ENCODE measurements at places on chromosomes 6 and 20.

GRCh38 chr20:51208162-51208561 is 185.3 kb upstream of the KCNG1 start:
- no peak for DNase-seq

DNA sequence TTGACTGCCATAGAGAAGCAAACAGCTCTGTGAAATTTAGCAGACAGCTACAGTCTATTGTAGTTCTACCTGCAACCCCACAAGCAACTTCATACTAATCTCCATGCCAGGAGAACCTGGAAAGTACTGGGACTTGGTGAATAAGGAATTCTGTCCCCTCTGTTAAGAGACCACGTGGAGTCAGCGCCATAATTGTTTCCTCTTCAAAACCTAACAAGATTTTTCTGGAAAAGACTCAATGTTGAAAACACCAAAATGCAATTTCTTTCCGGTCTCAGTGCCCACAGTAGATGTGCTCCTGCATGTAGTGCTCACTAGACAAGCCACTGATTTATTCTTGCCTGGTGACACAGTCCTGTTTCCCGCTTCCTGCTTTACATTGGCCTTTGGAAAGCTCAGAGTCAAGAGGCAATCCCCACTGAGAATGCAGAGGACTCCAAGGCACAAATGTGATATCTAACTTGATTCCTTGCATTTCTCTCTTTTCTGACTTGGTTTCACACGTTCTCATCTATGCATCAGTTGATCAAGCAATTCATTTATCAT is 268.3 kb downstream of the HIVEP2 start:
- DNase-seq: no peak

GRCh38 chr6:159169557-159170332 is 545 bp downstream of the FNDC1 start:
- DNase-seq: peak; percentile 69

GRCh38 chr20:33127422-33128097 is 40.4 kb upstream of the BPIFA2 start:
- no peak for DNase-seq

GRCh38 chr6:121436960-121437850 is 1.8 kb downstream of the GJA1 start:
- peak; percentile 75 for DNase-seq

GRCh38 chr20:44807051-44807683 is 3.2 kb downstream of the RIMS4 start:
- DNase-seq: no peak

DNA sequence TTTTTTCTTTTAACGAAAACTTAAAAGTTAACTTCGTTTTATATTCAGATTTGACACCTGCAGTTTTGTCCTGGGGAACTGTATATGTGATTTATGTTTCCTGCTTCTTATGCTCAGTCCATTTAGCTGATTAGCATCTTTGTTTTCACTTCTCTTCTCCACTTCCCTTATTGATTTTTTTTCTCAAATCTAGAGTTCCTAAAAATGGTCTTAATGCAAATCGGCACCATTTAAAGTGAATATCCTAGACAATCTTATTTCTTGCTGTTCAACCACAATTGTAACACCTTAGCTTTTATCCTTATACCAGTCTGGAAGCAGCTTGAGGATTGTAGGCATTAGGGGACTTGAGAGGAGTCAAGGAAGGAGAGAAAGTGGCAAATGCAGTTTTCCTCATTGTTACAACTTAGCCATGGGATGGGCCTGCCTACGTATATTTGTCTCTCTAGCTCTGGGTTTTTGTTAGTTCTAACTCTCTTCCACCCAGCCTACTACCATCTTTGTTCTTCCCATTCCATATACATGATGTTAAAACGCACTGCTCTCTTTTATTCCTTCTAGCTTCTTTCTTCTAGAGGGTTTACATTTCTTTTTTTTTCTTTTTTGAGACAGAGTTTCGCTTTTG is 8.5 kb downstream of the QRSL1 start:
- no peak for DNase-seq

DNA sequence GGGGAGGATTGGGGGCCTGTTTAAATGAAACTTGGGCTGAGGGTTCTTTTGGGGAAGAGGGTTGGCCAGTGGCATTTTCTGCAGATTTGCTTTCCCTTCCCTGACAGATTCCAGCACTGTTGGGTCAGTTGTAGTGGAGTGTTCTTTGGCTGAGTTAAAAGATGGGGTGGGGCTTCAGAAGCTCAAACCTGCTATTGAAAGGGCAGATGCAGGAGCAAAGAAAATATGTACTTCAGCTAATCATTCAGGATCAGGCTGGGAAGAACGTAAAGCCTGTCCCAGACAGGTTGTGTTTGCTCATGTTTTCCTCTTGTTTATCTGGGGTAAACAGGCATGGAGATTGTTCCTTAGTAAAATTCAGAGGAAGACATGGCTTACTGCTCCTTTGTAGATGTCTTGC is 2.5 kb downstream of the SASH1 start:
- DNase-seq: no peak

DNA sequence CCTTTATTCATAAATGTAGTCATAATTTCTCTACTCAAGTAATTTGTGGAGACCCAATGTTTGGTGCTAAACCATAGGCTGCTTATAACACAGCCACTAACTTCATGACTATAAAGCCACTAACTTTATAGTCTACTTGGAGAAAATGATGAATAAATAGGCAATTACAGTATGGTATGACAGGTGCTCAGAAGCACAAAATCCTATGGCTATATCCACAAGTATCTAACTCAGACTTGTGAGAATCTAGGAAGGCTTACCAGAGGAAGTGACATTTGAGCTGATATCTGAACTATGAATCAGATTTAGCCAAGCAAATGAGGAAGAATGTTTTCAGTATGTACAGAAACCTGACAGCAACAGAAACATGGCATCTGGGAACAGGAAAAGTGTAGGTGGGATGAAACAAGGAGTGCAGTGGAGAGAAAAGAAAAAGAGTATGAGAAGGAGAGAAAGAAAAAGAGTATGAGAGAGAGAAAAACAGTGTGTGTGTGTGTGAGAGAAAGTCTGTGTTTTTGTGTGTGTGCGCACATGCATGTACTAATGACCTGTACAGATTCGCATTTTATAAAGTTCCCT is 59.9 kb downstream of the REV3L start:
- DNase-seq: no peak

GRCh38 chr6:100877851-100878250 is 3.3 kb downstream of the ASCC3 start:
- no peak for DNase-seq

DNA sequence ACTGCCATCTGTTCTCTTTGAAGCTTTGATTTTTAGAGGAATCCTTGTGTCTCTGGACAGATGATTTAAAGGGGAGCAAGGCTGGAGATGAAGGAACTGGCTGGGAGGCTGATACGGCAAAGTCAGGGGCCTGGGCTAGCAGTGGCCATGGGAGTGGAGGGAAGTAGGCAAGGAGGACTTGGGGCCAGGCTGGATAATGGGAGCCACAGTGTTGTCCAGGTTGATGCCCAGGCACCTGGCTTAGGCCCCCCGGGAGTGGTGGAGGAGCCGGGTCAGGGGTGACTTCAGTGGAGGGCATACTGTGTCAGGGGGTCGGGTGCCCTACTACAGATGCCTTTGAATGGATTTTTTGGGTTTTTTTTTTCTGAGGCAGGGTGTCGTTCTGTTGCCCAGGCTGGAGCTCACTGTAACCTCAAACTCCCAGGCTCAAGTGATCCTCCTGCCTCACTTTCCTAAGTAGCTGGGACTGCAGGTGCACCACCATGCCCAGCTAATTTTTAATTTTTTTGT is 45.0 kb downstream of the EFCAB8 start:
- no peak for DNase-seq

DNA sequence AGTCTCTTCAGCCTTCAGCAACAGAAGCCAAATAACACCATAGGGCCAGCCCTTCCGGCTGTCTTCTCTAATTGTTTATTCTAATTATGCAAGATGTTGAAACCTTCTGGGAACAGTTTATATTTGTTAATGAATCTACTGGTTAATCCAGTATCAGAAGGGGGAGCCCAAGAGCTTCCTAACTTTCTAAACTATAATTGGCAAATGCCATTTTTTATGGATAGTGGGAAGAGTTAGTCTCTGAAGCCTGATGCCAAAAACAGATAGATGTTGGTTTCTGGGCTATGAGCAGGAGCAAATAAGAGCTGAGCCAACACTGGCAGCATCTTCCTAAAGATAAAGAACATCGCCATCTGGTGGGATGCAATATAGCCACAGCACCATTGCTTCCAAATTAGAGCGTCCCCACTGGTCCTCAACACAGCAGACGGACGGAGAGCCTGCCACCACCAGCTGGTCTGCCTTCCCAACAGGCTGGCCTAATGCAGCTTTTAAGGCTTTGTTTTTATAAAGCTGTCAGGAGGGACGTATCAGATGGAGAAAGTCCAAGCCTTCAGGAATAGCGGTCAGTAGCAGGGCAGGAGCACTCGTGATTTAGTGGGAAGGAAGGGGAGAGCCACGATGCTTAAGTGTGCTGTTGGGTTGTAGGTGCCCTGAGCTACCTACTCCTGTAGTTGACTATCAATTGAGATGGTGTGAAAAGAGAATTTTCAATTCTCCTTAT is 118.8 kb downstream of the RALGAPA2 start:
- no peak for DNase-seq

DNA sequence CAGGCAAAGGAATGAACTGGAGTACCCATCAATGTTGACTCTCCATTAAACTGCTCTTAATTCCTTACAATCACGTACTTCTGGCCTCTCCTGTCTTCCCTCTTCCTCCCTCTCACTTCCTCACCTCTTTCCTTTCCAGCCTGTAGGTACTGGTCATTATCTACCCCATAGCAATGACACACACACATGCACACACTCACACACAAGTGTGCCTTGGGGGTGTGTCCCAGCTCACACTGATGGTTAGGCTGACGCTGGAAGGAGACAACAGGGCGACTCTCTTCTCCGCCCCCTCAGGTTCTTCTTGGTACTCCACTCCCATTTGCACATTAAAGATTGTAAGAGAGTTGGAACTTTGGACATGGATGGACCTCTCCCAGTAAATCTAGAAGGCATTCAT is 14.0 kb upstream of the SERPINB9 start:
- no peak for DNase-seq

- no peak for DNase-seq
These were observed 119.7 kb downstream of the ADGRB3 start for GRCh38 chr6:68754681-68755213.

DNA sequence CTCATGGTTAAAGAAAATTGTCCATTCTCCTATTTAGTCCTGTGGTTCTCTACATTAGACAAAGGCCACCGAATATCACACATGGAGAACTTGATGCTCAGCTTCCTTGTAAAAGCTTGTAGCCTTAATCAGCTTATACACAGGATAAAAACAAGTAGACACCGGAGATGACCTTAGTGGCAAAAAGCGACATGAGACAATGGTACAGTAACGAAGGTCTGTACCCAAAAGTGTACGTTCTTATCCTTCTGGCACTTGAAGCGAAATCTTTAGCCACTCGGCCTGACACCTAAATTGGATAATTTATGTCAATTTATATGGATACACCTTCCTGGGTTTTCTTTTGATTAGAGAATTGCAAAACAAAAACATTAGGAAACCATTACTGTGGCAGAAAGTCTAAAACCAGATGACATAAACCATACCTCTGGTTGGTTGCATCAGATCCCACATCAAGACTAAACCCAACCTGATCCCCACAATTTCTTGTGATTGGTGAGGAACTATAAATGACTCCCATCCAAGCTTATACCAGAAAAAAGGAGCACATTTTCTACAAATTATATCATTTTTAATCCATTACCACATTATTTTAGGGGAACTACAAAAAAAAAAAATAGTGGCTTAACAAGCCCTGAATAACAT is 6.1 kb downstream of the RBM39 start:
- no peak for DNase-seq

DNA sequence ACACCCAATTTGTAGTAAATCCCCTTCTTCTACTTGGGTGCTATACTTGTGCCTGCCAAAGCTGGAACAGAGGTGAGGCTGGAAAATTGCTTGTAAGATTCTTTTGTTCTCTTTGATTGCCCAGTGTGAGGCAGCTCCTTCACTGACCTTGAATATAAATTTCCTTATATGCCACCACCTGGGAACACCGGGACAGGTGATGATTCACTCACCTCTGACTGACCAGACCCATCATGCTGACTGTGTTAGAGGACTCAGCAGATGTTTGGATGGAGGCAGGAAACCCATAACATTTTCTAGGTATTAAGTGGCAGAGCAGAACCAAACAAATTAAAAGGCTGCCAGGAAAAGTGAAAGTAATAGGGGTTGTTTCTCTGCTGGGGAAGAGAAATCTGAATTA is 120.9 kb downstream of the GRM1 start:
- DNase-seq: no peak

DNA sequence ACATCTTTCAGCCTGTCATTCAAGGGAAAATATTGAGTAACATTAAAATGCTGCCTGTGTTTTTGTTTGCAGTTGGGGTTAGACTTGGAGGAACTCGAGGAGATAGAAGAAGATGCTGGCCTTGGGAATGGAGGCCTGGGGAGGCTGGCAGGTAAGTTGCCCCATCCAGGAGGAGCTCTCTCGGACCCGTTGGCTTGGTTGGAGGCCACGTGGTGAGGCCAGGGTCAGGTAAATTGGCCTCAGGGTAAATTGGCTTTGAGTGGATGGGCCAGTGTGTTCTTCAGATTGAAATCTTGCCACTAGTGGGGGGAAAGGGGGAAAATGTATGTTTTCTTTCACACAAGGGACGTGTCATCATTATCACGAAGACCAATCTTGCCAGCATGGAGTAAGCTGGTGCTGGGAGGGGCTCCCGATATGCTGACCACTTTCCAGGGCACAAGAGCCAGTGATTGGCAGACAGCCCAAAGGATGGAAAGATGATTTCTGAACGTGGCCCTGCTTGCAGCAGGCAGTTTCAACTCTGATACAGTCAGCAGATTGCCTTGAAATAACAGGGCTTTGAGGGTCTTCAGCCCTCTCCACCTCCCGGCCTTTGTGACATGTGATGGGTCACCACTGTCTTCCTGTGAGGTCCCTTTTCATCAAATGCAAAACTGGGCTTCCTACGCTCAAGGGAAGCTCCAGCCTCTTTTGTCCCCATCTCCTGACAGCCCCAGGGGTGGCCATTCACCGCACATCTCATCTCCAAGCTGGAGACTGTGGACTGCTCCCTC is 21.4 kb downstream of the PYGB start:
- DNase-seq: peak; percentile 39

- DNase-seq: no peak
These were observed 17.1 kb downstream of the REPS1 start for GRCh38 chr6:138970856-138971425.

DNA sequence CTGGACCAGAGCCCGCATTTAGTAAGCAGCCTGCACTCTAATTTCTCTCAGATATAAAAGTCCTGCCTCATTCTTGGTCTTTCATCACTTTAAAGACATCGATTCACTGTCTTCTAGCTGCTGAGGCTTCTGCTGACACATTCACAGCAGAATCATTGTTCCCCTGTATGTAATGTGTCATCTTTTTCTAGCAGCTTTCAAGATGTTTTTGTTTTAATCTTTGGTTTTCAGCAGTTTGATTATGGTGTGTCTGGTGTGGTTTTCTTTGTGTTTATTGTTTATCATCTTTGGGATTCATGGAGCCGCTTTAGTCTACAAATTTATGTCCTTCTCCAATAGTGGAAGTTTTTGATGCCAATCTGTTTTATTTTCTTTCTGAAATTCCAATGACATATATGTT is 157.3 kb upstream of the STMND1 start:
- no peak for DNase-seq

GRCh38 chr6:87484491-87484890 is 11.7 kb downstream of the SLC35A1 start:
- no peak for DNase-seq

GRCh38 chr6:119128252-119128912 is 49.9 kb upstream of the FAM184A start:
- DNase-seq: no peak

GRCh38 chr20:50305636-50306477 is 115.2 kb downstream of the CEBPB start:
- peak; percentile 93 for DNase-seq
